Activated naive CD4-positive, alpha-beta T cell treated with anti-CD3 and anti-CD28 coated beads, Interleukin-2, amount 10 ng/mL, durations not matched to agents 7 days and 5 days (primary cell): ENCODE measurements at places on chromosomes 13 and 19.

DNA sequence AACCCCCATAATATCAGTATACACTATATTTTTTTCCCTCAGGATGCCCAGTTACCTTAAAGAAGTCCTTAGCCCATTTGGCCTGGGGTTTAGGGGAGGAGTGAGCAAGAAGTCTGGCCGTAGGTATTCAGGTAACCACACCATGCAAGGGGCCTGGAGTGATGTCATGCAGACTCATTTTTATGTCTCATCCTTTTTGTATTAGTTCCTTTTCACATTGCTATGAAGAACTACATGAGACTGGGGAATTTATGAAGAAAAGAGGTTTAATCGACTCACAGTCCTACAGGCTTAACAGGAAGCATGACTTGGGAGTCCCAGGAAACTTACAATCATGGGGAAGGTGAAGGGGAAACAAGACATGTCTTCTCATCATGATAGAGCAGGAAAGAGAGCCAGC, 12.2 kb downstream of the TPP2 start:
- no peak overlapping the region for H3K4me3 ChIP-seq
- H3K27me3 ChIP-seq: no peaks in the 10 kb centered on the region
- DNase-seq: no peak
- H3K27ac ChIP-seq: peak overlapping the region; percentile 80
- H3K36me3 ChIP-seq: peaks cover 57% of the 10 kb centered on the region

- peaks cover 8% of the 10 kb centered on the region for H3K4me1 ChIP-seq
- DNase-seq: no peak
- peaks cover 48% of the 10 kb centered on the region for H3K27me3 ChIP-seq
- no peaks in the 10 kb centered on the region for H3K36me3 ChIP-seq
- no peak overlapping the region for H3K4me3 ChIP-seq
- no peak overlapping the region for H3K27ac ChIP-seq
Observed at GRCh38 chr13:75486146-75487062, 4.4 kb upstream of the TBC1D4 start.

DNA sequence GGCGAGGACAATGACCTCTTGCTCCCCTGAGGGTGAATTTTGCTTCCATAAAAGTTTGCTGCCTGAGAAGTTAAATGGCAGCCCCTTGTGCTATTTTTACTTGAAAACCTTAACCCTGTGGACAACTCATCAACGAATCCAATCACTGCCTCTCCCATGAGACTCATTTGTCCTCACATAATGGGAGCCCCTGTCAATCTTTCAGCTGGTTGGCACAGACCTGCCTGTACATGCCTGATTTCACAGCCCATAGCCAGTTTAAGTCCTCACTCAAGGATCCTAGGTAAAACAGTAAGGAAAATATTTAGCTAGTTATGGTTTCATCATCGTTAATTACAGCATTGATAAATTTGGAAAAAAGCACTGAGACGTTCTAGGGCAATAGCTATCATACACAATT, 207.4 kb downstream of the NHLRC3 start:
- H3K4me3 ChIP-seq: no peak overlapping the region
- DNase-seq: no peak
- no peaks in the 10 kb centered on the region for H3K36me3 ChIP-seq

DNA sequence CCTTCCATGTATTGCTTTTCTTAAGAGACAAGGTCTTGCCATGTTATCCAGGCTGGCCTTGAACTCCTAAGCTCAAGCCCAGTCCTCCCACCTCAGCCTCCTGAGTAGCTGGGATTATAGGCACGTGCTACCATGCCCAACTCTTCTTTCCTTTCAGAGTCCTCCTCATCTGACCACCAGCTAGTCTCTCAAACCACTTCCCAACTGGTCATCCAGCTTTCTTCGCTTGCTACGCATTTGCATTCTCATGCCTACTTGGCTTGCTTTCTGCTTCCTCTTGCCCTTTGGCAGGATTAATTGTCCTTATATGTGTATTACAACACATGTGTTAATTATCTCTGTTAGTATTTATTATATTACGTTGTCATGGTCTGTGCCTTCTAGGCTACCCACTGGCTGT, 6.3 kb downstream of the GPR18 start:
- no peaks in the 10 kb centered on the region for H3K27me3 ChIP-seq
- no peak overlapping the region for H3K27ac ChIP-seq
- peaks cover 67% of the 10 kb centered on the region for H3K36me3 ChIP-seq
- no peak overlapping the region for H3K4me3 ChIP-seq
- DNase-seq: no peak
- peaks cover 53% of the 10 kb centered on the region for H3K4me1 ChIP-seq

DNA sequence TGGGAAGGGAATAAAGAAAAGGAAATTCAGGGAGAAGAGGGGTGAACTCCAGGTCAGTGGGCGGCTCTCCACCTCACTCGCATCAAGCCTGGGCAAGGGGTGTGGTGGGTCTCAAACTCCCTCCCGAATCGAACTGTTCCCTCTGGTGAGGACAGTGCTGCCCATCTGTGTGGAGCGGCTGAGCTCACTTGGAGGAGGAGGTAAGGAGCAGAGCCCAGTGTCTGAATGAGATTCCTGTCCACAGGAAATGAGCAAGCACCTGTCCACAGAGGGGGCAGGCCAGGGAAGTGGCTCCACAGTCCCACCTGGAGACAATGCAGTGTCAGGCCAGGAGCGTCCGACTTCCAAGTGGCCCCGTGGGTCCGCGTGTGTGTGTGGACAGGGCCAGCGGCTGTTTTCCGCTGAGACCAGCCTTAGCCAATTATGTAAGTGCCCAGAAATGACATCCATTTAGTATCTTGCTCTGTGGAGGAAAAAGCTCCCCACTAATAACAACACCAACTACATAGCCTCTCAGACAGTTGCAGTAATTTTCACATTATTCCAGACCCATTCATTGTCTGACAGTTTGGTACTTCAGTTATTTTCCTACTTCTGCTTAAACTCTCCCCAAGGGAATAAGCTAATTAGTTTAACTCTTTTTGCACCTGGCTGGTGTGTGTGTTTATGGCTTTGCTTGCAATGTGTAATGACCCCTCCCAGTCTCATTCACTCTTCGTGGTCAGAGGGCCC, 114.6 kb downstream of the SOX1 start:
- no peak overlapping the region for H3K27ac ChIP-seq
- no peaks in the 10 kb centered on the region for H3K4me1 ChIP-seq
- H3K36me3 ChIP-seq: no peaks in the 10 kb centered on the region
- no peak for DNase-seq

DNA sequence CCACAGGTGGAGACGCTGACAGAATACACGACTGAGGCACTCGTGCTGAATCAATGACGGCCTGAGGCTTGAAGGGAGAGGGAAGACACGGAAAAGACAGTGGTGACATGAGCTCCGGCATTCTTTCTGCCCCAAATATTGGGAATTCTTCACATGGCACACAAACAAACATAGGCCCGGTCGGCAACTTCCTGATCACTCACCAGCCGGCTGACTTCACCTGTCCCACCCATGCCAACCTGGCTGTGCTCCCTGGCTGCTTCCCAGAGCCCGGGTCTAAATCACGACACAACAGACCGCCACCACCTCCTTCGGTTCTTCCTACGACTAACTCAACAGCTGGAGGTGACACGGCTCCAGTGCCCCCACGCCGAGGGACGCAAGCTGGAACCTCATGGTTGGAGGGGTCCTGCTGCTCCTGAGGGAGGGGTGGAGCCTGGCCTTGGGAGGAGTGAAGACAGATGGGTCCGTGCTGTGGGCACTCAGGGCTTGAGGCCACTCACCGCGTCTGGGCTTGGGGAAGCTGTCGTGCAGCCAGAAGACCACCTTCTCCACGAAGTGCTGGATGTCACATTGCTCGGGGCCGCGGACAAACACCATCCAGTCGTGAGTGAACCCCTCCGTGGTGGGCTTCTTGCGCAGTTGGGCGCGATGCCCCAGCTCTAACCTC, 9.6 kb downstream of the MLLT1 start:
- no peak for DNase-seq
- peaks cover 3% of the 10 kb centered on the region for H3K4me1 ChIP-seq
- peaks cover 20% of the 10 kb centered on the region for H3K36me3 ChIP-seq
- no peak overlapping the region for H3K4me3 ChIP-seq
- H3K27me3 ChIP-seq: no peaks in the 10 kb centered on the region
- H3K27ac ChIP-seq: no peak overlapping the region

DNA sequence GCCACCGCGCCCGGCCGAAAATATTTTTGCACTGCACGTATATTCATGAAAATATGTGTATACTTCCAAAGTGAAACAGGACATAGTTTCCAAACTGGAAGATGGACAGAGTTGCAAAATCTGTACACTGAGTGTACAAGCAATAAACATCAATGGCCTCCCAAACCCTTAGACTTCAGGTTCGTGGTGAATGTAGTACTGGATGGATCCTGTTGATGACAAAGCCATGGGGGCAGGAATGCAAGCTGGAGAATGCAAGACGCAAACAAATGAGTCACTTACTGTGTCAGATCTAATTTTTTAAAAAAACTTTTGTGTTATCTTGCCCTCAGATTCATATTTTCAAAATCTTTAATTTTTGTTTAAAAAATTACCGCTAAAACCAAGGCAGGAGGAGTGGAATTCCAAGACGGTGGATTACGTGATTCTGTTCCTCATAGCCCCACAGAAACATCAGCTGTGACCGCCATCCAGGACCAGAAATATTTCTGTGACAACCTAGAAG, 12.7 kb upstream of the LILRA2 start:
- no peak overlapping the region for H3K4me3 ChIP-seq
- H3K27ac ChIP-seq: no peak overlapping the region
- H3K36me3 ChIP-seq: no peaks in the 10 kb centered on the region
- H3K4me1 ChIP-seq: no peaks in the 10 kb centered on the region
- DNase-seq: no peak

DNA sequence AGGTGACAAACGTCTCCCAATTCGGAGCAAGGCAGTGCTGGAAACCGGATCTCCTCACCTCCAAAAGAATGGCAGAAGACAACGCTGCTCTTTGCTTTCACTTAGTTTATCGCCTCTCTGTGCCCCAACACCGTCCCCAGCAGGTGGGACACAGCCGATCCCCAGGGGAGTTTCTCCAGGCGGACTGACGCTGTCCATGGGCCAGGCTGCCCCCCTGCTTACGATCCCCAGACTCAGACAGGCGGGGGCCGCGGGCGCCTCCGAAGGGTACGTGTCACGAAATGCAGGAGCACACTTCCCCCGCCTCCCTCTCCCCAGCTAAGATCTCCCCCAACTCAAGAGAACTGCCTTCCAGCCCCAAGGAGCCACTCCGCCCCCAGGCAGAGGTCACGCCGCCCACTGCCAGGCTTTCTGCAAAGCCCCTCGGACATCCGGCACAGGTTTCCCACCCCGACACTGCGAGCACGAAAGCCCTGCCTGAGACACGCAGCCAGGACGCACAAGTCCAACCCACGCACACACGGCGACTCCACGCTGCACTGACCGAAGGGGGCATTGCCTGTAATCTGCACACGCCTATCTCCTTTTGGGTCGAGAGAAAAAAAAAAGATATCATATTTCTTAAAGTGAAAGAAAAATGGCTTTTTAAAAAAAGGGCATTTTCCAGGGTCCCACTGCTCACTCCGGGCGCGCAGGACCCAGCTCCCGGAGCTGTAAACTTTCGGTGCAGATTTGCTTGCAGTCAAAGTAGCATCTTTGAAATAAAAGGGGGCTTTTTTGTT, 2.0 kb downstream of the SPRY2 start:
- peaks cover 22% of the 10 kb centered on the region for H3K4me1 ChIP-seq
- H3K27me3 ChIP-seq: peaks cover 17% of the 10 kb centered on the region
- no peaks in the 10 kb centered on the region for H3K36me3 ChIP-seq

- peak overlapping the region; percentile 7 for H3K4me3 ChIP-seq
- H3K27me3 ChIP-seq: peaks cover 15% of the 10 kb centered on the region
- H3K36me3 ChIP-seq: no peaks in the 10 kb centered on the region
Observed at GRCh38 chr19:47520343-47520806, 5.5 kb upstream of the NAPA start.

DNA sequence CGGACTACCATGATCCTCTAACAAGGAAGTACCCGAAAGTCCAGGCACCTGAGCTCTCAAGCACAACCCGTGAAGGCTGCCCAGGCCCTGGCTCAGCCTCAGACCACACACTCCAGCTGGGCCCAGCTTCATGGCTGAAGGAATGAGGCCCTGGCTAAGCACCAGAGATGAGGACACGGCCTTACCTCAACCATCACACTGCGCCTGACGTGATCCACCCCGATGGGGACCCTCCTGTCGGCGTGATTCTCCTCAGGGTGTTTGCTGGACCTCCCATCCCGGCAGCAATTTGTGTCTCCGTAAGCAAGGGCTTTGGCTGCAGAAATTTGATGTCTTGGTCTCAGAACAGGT, 56.5 kb downstream of the F2RL3 start:
- H3K4me1 ChIP-seq: no peaks in the 10 kb centered on the region
- no peak overlapping the region for H3K27ac ChIP-seq
- H3K27me3 ChIP-seq: no peaks in the 10 kb centered on the region
- H3K4me3 ChIP-seq: no peak overlapping the region
- no peaks in the 10 kb centered on the region for H3K36me3 ChIP-seq

- no peaks in the 10 kb centered on the region for H3K27me3 ChIP-seq
- H3K4me1 ChIP-seq: no peaks in the 10 kb centered on the region
- no peak overlapping the region for H3K27ac ChIP-seq
- no peaks in the 10 kb centered on the region for H3K36me3 ChIP-seq
Observed at GRCh38 chr13:108981407-108981806, 352.0 kb downstream of the MYO16 start.
